Activated CD8-positive, alpha-beta memory T cell treated with anti-CD3 and anti-CD28 coated beads, Interleukin-2, amount 10 ng/mL, durations not matched to agents 7 days and 5 days (primary cell): ENCODE measurements at places on chromosomes 5 and 9. TPM values are rescaled to one million over a fixed set of nuclear protein-coding genes. Genes with fewer than 3 reads are reported as not detected.
A peak's percentile ranks its signal among the peaks of the same experiment; 100 is the strongest.

Gene DDX4
- 0.12 TPM for total RNA-seq

Gene TRMO
- total RNA-seq, result 14.9 TPM

Gene AGXT2
- not detected for total RNA-seq

Gene PDE6A
- total RNA-seq, result not detected

- H3K36me3 ChIP-seq, result no peaks in the 10 kb centered on the region
- H3K4me3 ChIP-seq, result no peak overlapping the region
- H3K27ac ChIP-seq, result no peak overlapping the region
- no peaks in the 10 kb centered on the region for H3K4me1 ChIP-seq
- H3K27me3 ChIP-seq, result no peaks in the 10 kb centered on the region
- DNase-seq, result no peak
Measured at GRCh38 chr5:163659568-163659902, 154.1 kb downstream of the MAT2B start.

DNA sequence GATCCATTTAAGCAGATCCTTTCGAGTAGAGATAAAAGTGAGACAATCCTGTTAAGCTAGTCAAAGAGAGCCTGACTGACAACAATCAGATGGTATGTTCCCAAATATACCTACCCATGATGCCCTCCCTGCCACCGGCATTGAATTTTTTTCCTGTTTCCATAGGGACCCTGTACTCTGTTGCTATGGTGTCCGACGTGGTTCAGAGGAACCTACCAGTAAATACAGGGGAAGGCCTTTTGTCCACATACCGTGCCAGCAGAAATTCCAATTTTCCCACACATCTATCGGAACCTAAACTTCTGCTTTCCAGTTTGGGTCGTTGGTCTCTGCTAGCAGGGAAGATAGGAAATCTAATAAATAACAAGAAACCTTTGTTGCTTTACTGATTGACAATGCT, 64.7 kb downstream of the MEGF10 start:
- H3K4me1 ChIP-seq, result no peaks in the 10 kb centered on the region
- H3K27me3 ChIP-seq, result peaks cover 17% of the 10 kb centered on the region
- H3K4me3 ChIP-seq, result no peak overlapping the region
- H3K36me3 ChIP-seq, result no peaks in the 10 kb centered on the region

DNA sequence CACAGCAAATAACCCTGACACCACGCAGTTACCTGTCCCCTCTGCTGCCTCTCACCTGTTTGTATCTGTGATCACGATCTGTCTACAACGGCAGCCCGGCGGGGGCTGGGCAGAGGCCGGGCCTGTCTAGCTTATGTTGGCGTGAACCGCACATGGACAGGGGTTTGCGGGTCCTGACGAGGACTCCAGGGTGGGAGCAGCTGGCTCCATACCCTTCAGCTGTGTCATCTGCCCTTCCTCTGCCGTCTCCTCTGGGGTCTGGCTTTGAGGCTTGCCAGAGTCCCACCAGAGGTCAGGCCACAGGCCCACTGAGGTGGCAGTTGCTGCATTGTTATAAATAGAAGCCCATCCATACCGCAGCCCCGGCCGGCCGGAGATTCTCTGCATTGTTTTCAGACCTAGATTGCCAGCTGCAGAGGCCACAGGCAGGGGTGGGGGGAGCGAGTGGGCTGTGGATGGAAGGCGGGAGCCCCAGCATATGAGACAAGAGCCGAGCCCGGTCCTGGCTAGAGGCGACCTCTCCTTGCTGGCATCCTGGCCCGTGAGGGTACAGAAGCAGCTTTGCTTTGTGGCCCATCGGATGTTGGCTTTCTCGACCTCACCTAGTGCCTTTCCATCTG, 37.8 kb downstream of the FAM78A start:
- no peaks in the 10 kb centered on the region for H3K27me3 ChIP-seq
- H3K4me1 ChIP-seq, result peaks cover 41% of the 10 kb centered on the region
- H3K36me3 ChIP-seq, result peaks cover 13% of the 10 kb centered on the region
- peak overlapping the region; percentile 57 for H3K4me3 ChIP-seq

GRCh38 chr5:157269165-157269671, 3.3 kb downstream of the CYFIP2 start:
- H3K4me3 ChIP-seq, result peak overlapping the region; percentile 83
- H3K27me3 ChIP-seq, result no peaks in the 10 kb centered on the region
- H3K27ac ChIP-seq, result peak overlapping the region; percentile 97
- H3K4me1 ChIP-seq, result peaks cover 77% of the 10 kb centered on the region
- H3K36me3 ChIP-seq, result peaks cover 49% of the 10 kb centered on the region
- DNase-seq, result peak; percentile 49

DNA sequence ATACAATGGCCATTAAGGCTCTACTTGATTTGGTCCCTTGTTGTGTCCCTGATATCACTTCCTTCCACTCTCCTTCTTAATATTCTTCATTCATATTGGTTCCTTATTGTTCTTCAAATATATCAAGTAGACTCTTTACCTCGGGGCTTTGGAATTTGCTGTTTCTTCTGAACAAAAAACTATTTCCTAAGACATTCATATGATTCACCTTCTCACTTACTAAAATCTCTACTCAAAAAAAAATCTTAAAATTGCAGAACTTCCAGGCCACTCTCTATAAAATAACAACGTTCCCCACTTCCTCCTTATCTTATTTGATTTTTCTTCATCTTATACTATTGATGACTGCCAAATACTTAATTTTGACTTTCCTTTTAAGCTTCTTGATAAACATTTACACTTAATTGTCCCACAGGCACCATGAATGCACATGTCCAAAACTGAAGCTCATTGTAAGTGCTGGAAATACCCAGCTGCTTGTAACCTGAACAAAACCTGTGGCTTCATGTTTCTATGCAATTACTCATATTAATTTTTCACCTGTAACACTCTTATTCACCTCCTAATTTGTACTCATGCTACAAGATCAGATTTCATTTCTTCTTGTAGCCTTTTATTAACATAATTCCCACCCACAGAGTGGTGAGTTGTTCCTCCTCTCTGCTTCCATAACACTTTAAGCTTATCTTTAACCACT, 58.4 kb upstream of the NUDT12 start:
- no peak for DNase-seq
- no peaks in the 10 kb centered on the region for H3K36me3 ChIP-seq
- no peak overlapping the region for H3K4me3 ChIP-seq

DNA sequence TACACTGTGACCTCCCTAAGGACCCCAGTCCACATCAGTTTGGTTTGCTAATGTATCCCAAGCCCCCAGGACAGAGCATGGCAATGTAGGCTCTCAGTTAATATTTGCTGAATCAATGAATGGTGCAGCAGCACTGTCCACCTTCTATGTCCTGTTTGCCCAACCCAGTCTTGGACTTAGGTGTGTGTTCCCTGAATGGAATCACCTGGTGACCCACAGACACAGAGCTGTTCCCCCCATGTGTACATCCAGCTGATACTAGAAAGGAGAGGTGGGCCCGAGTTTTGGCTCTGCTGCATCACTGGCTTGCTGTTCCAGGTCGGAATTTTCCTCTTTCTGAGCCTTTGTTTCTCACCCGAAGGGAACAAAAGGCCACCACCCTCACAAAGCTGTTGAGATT, 180.2 kb downstream of the AOPEP start:
- no peak overlapping the region for H3K4me3 ChIP-seq
- no peak overlapping the region for H3K27ac ChIP-seq
- H3K4me1 ChIP-seq, result peaks cover 9% of the 10 kb centered on the region
- peak; percentile 14 for DNase-seq

DNA sequence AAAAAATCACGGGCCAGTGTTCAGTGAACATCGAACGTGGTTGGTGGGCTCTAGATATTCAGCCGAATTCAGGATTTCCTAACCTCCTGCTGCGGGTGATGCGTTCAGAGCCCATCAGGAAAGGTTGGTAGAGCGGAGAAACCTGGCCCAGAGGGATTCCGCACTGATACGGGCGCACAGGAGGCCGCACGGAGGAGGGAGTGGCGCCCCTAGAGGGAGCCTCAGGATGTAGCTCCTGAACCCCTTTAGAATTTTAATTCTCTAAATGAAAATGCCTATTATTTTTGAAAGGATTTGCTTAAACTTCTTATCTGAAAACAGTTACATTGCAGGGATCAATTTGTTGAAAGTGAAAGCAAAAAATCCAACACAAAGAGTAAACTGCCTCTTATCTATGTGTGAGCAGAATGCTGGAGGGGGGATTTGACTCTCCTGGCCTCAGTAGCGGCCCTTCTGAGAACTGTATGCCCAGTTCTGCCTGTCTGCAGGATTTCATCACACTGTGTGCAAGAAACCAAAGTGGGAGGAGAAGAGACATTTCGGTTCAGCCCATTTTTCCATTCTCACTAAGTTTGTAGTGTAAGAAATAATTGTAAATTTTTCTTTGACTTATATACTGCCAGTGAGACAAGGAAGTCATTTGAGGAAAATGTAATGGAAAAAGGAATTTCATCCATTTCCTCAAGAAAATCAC, 75.9 kb downstream of the TENT4A start:
- DNase-seq, result no peak
- H3K4me1 ChIP-seq, result peaks cover 34% of the 10 kb centered on the region
- H3K27me3 ChIP-seq, result peaks cover 46% of the 10 kb centered on the region
- no peak overlapping the region for H3K27ac ChIP-seq
- H3K4me3 ChIP-seq, result no peak overlapping the region

- DNase-seq, result no peak
- peaks cover 29% of the 10 kb centered on the region for H3K36me3 ChIP-seq
- H3K27ac ChIP-seq, result peak overlapping the region; percentile 99
- H3K27me3 ChIP-seq, result no peaks in the 10 kb centered on the region
- peak overlapping the region; percentile 80 for H3K4me3 ChIP-seq
Measured at GRCh38 chr9:131674425-131675421, 65.2 kb downstream of the RAPGEF1 start.

DNA sequence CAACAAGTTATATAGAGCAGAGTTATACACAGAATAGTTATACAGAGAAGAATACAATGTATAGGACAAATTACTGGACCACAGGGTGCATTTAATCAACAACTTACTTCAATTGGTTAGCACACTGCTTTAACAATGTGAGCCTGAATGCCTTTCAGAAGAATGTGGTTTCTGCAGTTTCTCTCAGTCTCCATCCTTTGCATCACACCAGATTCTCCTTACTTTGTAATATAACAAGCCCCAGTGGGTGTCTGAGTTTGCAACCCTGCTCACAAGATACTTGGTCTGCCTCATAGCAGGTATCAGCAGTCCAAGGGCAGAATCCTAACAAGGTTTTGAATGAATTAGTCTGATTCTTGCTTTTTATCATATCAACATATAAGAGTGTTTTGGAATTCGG, 114.6 kb downstream of the GABRB2 start:
- no peak for DNase-seq
- no peaks in the 10 kb centered on the region for H3K4me1 ChIP-seq

GRCh38 chr9:134435550-134436378, 109.5 kb downstream of the RXRA start:
- H3K4me3 ChIP-seq, result no peak overlapping the region
- no peak for DNase-seq
- H3K36me3 ChIP-seq, result no peaks in the 10 kb centered on the region
- no peak overlapping the region for H3K27ac ChIP-seq
- peaks cover 4% of the 10 kb centered on the region for H3K27me3 ChIP-seq
- no peaks in the 10 kb centered on the region for H3K4me1 ChIP-seq

DNA sequence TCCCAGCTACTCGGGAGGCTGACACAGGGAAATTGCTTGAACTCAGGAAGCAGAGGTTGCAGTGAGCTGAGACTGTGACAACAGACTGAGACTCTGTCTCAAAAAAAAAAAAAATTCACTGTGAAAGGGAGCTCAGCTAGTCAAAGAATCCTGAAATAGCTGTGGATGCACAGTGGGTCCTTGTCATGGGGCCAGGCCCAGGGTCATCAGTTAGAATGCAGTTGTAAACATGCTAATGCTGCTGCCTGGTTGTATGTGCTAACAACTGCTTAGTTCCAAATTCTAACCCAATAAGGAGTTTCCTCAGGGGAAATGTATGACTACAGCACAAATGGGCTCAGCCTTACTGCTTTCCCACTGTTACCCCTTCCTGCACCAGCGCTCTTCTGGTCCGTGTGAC, 84.0 kb downstream of the PALM2AKAP2 start:
- H3K4me3 ChIP-seq, result no peak overlapping the region
- no peaks in the 10 kb centered on the region for H3K4me1 ChIP-seq
- H3K36me3 ChIP-seq, result no peaks in the 10 kb centered on the region
- DNase-seq, result no peak

- peaks cover 20% of the 10 kb centered on the region for H3K27me3 ChIP-seq
- no peak overlapping the region for H3K4me3 ChIP-seq
- no peaks in the 10 kb centered on the region for H3K36me3 ChIP-seq
- DNase-seq, result peak; percentile 56
- peak overlapping the region; percentile 48 for H3K27ac ChIP-seq
Measured at GRCh38 chr5:77935506-77936364, 159.6 kb upstream of the TBCA start.

DNA sequence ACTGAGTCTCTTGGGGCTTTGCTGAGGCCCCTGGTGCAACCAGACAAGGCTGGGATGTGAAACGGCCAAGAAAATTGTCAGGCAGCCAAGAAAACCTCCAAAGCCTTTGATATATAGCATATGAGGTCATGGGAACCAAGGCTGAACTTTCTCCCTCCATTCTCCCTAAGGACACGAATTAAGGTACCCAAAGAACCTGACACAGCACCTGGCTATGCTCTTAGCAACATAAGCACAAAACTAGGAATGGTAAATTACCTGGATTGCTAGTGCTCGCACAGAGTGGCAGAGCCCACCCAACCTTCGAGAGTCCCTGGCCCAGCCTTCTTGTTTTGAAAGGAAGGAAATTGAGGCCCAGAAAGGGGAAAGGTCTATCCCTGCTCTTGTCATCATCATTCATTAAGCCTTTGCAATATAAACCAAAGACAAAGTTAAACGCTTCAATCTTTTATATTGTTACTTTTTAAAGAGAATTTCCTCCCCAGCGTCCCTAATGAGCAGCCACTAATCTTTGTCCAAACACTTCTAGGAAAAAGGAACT, 220.0 kb upstream of the NR4A3 start:
- H3K4me3 ChIP-seq, result no peak overlapping the region
- peaks cover 12% of the 10 kb centered on the region for H3K4me1 ChIP-seq
- no peak for DNase-seq
- peaks cover 2% of the 10 kb centered on the region for H3K36me3 ChIP-seq

- peaks cover 26% of the 10 kb centered on the region for H3K4me1 ChIP-seq
- peaks cover 3% of the 10 kb centered on the region for H3K36me3 ChIP-seq
- peak overlapping the region; percentile 71 for H3K27ac ChIP-seq
- peak overlapping the region; percentile 83 for H3K4me3 ChIP-seq
- DNase-seq, result no peak
Measured at GRCh38 chr5:122844136-122844909, 1.1 kb upstream of the SNX24 start.

- no peaks in the 10 kb centered on the region for H3K4me1 ChIP-seq
- H3K27me3 ChIP-seq, result peaks cover 7% of the 10 kb centered on the region
- H3K36me3 ChIP-seq, result no peaks in the 10 kb centered on the region
- H3K4me3 ChIP-seq, result no peak overlapping the region
- no peak overlapping the region for H3K27ac ChIP-seq
Measured at GRCh38 chr5:34826347-34826746, 12.6 kb upstream of the TTC23L start.
